ENCODE measurements at places on chromosomes 4 and X.

DNA sequence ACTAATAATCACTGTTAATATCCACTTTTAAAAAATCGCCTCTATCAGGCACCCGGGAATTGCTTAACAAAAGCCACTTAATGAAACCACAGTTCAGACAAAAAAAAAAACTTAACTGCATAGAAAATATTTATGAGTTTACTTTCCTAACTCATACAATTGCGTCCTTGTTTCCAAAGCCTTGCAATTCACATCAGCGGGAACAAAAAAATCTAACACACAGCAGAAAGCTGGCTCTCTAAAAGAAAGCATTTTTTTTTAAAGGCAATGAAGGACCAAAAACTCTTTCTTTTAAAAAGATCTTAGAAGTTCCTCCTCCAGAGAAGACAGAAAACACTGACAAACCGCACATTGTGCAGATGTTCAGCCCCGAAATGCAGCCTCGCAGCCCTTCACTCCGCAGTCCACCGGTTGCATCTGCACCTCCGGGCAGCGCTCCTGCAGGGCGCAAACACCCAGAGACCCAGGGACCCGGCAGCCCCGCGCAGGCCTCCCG lies 812 bp downstream of the FAT1 start:
- DNase-seq: no peak

- no peak for DNase-seq
These were observed 52.6 kb downstream of the RPS3A start for GRCh38 chr4:151152028-151152427.

DNA sequence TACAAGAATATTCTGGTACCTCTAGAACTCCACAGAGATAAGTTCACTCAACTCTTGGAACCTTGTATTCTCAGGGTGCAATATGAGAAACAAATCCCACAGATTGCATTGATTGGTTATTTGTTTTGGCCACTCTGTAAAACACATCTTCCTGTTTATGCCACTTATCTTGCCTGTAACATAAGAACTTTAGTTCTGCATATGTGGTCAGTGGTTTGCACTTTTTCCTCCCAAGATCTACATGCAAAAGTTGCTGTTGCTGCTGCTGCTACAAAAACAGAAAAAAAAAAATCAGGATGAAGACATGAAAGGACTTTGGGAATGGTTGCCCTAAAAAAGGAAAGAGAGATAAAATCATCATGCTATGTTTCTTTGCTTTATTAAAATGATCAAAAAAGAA lies 9.6 kb downstream of the ODAPH start:
- DNase-seq: no peak

DNA sequence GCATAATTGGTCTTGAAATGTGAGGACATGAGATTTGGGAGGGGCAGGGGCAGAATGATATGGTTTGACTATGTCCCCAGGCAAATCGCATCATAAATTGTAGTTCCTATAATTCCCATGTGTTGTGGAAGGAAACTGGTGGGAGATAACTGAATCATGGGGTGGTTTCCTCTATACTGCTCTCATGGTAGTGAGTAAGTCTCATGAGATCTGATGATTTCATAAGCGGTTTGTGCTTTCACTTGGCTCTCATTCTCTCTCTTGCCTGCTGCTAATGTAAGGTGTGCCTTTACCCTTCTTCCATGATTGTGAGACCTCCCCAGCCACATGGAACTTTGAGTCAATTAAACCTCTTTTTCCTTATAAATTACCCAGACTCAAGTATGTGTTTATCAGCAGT lies 2595.9 kb downstream of the PCDH7 start:
- DNase-seq: no peak

- DNase-seq: no peak
These were observed 59.4 kb downstream of the TSC22D3 start for GRCh38 chrX:107716118-107716684.

DNA sequence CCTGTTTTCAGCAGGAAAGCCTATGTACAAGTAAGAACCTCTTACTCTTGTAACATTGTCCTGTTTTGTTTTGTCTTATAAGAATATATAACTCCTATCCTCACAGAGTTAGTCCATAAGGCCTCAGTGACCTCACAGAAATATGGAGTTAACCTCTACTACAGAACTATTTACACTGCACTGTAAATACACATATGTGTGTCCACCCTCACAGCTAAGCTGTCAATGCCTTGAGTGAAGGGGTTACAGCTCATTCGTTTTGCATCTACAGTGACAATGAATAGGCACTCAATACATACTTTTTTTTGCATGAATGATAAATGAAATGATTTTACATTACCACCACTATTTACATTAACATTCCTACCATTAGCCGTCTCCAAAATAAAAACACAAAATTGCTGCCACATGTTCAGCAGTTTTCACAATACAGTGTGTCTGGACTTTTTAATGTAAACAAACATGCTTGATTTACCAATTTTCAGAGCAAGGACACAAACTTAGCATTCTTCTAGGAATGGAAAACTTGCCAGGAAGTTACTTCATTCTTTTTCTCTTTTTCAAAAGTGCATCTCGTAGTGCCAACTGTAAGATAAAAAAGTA lies 9.5 kb upstream of the NAAA start:
- no peak for DNase-seq

DNA sequence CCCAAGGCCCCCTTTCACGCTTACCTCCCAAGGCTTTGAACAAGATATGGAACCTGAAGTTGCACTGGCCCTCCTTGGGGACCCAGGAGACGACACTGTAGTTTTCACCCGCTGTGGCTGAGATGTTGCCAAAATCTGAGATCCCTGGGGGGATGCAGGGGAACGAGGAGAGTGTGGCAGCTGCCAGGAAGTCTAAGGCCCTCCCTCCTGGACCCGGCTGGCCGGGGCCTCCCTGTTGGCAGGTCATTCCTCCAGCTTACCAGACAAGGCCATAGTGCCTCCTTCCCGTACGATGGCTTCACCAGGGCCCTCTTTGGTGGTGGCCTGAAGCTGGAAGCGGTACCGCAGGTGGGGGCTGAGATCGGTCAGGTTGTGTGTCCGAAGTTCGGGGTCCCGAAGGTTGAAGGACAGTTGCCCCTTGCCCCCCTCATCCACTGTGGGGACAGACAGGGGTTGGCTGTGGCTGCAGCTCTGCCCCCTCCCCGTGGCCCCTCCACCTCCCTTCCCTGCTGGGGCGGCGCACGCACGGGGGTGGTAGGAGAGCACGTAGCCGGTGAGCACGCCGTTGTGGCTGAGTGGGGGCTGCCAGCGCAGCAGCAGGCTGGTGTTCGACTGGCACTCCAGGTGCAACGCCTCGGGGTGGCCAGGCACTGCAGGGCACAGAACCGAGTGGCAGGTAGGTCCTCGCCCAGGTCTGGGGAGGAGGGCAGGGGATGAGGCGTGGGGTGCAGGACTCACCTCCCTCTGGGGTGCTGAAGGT lies 21.2 kb downstream of the L1CAM start:
- DNase-seq: no peak

DNA sequence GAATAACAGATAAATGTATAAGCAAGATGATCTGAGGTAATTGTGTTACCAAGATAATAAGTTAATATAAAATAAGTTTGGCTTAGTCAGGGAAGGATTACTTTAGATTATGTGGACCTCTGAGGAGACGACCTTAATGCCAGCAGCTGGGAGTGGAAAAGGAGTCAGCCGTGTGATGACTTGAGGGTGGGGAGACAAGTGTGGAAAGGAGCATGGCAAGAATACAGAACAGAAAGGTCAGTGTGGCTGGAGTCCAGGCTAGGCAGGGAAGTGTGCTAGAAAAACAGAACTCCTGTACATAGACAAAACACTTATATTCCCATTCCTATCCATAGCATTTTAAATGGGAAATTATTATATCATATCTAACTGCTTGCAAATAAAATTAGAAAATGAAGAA lies 138.8 kb downstream of the PDLIM5 start:
- DNase-seq: no peak

DNA sequence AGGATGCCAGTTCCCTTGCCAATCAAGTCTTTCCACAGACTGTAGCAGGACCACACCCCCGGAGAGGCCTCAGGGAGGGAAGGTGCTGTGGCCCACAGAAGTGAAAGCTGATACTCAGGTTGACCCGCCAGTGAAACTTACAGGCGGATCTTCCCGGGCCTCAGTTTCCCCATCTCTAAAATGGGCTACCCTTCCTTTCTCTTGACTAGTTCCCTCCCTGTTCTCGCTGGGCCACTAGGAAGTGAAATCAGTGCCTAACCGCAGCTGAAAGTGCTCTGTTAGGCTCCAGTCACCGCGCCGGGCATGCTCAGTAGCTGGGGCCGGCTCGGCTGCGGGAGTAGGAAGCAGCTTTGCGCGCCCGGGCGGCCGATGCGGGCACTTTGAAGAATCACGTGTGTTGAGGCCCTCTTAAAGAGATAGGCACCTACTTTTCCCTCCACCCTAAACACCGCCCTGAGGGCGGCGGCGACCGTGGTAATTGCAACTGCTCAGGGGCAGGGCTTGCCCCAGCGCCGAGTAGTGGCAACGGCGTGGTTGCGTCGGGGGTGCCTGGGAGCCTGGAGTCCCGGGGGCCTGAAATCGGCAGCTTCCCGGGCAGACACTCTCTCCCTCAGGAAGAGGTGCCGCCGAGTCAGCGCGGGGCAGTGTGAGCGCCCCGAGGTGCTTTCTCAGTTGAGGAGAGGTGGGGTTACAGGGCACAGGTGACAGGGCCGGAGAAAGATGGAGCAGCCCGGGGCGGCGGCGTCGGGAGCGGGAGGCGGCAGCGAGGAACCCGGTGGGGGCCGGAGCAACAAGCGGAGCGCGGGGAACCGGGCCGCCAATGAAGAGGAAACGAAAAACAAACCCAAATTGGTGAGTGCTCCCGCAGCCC lies at the start of gene DIAPH2:
Gene DIAPH2, plus strand, starts transcription at position 504 of the 871 bp plus-strand sequence.
- no peak for DNase-seq

GRCh38 chr4:101114936-101115372 lies 232.4 kb downstream of the PPP3CA start:
- no peak for DNase-seq

- no peak for DNase-seq
These were observed 33.7 kb upstream of the RP2 start for GRCh38 chrX:46803140-46803539.

- DNase-seq: no peak
These were observed 194.2 kb upstream of the C1QTNF7 start for GRCh38 chr4:15233626-15234025.

GRCh38 chr4:126267689-126268088 lies 952.9 kb downstream of the FAT4 start:
- DNase-seq: no peak

- DNase-seq: no peak
These were observed 45.6 kb downstream of the PPP2R2C start for GRCh38 chr4:6426571-6427438.

- no peak for DNase-seq
These were observed 254.5 kb upstream of the PPARGC1A start for GRCh38 chr4:24144381-24144780.

DNA sequence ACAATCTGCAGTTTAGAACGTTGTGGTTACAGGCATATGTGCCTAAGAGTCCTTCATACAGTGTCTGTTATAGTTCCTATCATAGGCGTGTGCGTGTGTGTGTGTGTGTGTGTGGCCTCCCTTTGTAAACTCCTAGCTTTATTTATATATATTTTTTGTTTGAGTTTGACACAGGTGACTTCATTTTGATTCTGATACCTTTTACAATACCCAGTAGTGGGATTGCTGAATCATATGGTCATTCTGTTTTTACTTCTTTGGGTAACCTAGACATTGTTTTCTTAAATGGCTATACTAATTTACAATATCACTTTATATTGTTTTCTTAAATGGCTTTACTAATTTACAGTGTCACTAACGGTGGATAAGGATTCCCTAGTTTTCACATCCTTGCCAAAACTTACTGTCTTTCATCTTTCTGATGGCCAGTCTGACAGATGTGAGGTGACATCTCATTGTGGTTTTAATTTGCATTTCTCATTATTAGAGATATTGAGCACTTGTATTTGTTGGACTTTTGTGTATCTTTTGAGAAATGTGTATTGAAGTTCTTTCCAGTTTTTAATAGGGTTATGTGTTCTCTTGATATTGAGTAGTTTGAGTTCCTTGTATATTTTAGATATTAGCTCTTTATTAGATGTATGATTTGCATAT lies 211.1 kb upstream of the NUDT6 start:
- DNase-seq: no peak

DNA sequence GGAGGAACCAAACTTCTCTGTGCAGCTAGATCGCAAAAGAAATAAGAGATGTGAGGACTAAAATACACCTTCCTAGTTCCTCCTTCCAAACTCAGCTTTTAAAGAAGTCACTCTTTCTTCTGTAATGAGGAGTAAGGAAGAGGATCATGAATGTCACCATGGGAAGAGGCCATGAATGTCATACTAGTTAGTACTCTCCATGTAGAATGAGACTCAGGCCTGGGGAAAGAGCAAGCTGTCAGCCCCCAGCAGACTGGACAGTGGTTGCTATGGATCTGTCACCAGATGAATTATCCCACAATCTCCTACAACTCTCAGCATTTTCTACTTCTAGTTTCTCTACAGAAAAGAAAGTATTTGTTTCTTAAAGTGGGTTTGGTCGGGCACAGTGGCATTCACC lies 57.1 kb upstream of the PRDM8 start:
- no peak for DNase-seq

DNA sequence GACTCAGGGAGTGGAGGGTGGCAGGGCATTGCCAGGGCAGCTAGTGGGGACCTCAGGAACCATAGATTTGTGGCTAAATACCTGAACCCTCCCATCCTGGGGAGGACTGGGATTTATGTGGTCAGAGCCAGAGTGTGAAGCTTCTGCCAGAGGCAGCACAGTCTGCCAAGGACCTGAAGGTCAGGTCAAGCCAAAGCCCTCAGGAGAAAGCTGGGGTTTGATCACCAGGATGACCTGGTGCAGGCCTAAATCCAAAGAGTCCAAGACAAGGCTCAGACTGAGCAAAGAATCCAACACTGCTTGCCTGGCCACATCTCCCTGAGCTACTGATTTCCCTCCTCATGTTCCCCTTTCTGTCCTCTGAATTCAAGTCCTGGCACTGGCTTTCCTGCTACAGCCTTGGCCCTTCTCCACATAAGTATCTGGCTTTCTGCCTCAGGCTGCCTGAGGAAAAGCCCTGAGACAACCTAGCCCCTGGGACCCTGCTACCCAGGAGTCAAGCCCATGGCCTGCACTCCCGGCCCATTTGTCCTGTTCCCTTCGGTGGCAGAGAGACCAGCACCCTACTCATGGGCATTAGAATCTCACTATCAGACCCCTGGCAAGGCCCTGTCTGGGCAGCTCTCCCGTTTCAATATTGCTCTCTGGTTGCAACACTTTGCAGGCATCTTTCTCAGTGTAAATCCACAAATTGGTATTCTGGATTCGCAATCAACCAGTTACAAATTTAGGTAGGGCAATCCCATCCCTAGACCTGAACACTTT lies 39.3 kb upstream of the SLC25A43 start:
- DNase-seq: no peak

GRCh38 chr4:123301923-123302322 lies 94.7 kb upstream of the SPRY1 start:
- no peak for DNase-seq

DNA sequence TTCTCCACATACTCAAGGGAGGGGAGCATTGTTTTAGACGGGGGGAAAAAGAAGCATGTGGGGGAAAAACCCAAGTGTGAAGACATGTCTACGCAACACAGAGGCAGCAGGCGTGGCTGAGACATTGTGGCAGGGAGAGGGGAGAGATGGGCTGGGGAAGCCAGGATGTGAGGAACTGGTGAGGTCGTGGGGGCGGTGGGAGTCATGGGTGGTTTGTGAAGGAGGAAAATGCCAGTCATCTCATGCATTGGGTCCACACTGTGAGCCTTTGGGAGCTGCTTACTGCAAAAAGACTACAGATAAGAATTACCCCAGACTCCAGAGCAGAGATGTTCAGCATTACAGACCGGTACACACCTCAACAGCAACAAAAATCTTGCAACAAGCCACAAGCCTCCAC lies 2.1 kb downstream of the JAKMIP1 start:
- no peak for DNase-seq

All from SK-N-MC (cell line).